ENCODE measurements at places on chromosomes 6 and 20. TPM values are rescaled to one million over a fixed set of nuclear protein-coding genes. Genes with fewer than 3 reads are reported as not detected.

Gene ANKRD66
- not detected for total RNA-seq

Gene PRSS16
- not detected for total RNA-seq

Gene AVP
- not detected for total RNA-seq

Gene ATG5
- total RNA-seq: 30.7 TPM

Gene DEFB123
- not detected for total RNA-seq

Gene GPSM3
- 82.4 TPM for total RNA-seq

Gene GLP1R
- total RNA-seq: 0.09 TPM

Gene TINAG
- total RNA-seq: not detected

Gene SFT2D1
- 56.9 TPM for total RNA-seq

Gene C6orf15
- not detected for total RNA-seq

Gene GINS1
- total RNA-seq: 43.2 TPM

Gene CHRNA4
- not detected for total RNA-seq

Gene GPR63
- 2.7 TPM for total RNA-seq

Gene IL17F
- not detected for total RNA-seq

Gene PLA2G7
- not detected for total RNA-seq

Gene RAD21L1
- total RNA-seq: not detected

Gene RBPJL
- not detected for total RNA-seq

Gene SLC22A23
- 0.12 TPM for total RNA-seq

Gene DOK5
- total RNA-seq: 37.1 TPM

Gene TMEM244
- not detected for total RNA-seq

Gene BTN3A1
- total RNA-seq: 33.2 TPM

Gene C6orf62
- 118 TPM for total RNA-seq

Gene KIF16B
- 8.1 TPM for total RNA-seq

Gene LTA
- total RNA-seq: 631 TPM

Gene SDCBP2
- total RNA-seq: 3.0 TPM

Gene CALHM4
- total RNA-seq: not detected

Gene ANKRD6
- 2.8 TPM for total RNA-seq

Gene C6orf141
- total RNA-seq: not detected

Gene ACTL10
- 3.7 TPM for total RNA-seq

Gene KCNB1
- 0.07 TPM for total RNA-seq

Gene HSPA1B
- 156 TPM for total RNA-seq

Gene FOXS1
- total RNA-seq: not detected

Gene XKR7
- total RNA-seq: not detected

Gene ID4
- total RNA-seq: not detected

Gene LGSN
- not detected for total RNA-seq

Gene MKKS
- total RNA-seq: 8.0 TPM

Gene RIPOR3
- not detected for total RNA-seq

Gene PHACTR2
- total RNA-seq: 53.8 TPM

Gene BEND6
- not detected for total RNA-seq

Gene SLC22A2
- not detected for total RNA-seq

Gene VSX1
- total RNA-seq: not detected

Measured in activated CD4-positive, alpha-beta T cell treated with anti-CD3 and anti-CD28 coated beads, Interleukin-2, amount 10 ng/mL, durations not matched to agents 24 days and 14 days (primary cell).